ENCODE measurements at places on chromosomes 16 and 17.

DNA sequence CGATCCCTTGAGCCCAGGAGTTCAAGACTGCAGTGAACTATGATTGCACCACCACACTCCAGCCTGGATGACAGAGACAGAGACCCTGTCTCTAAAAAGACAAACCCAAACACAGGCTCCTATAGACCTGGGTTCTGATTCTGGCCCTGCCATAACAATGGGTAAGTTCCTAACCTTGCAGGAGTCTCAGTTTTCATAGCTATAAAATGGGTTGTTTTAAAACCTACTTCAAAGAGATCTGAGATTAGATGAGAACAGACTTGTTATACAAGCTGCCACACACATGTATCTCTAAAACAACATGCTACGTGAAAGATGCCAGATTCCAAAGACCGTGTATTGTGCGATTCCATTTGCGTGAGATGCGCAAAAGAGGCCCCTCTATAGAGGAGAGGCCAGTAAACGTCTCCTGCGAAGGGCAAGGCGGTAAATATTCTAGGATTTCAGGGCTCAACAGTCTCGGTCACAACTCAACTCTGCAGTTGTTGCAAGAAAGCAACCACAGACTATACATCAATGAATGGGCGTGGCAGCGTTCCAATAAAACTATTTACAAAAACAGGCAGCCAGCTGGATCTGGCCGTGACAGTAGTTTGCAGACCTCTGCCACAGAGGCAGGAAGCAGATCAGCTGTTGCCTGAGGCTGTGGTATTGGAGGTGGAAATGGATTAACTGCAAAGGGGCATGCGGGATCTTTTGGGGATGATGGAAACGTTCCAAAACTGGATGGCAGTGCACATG lies 5.9 kb downstream of the CORO7 start:
- DNase-seq: no peak

DNA sequence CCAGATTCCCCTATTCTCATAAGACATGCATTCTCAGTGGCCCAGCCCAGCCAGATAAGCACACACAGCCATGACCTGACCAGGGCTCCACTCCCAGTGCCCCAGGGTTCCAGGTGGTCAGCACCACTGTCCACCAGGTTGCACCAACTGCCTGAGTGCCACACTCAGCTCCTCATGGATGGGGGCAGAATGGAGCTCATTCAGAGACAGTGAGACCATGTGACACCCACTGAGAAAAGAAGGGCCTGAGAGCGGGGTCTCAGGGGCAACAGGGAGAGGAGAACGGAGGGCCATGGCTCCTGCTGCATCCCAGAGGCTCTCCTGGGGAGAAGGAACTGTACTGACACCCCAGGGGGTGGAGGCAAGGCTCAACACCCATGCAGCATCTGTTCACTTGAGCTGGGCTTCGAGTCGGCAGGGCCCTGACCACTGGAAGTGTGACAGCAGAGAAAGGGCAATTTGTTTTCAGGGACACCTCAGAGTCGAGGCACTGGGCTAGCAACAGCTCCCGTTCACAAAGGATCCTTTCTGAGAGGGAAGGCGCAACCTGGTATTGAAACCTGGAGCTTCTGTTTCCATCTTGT lies 18.7 kb upstream of the SLC38A8 start:
- DNase-seq: no peak

DNA sequence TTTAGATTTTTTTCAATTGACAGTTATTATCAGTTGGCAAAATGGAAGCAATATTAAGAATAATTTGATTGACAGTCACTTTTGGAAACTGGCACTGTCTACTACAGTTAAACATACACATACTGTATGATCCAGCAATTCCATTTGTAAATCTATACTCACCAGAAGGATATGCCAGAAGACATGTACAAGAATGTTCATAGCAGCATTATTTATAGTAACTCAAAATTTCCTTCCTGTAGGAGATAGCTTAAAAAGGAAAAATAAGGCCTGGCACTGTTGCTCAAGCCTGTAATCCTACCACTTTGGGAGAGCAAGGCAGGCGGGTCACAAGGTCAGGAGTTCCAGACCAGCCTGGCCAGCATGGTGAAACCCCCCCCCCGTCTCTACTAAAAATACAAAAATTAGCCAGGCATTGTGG lies 89.3 kb downstream of the VMP1 start:
- DNase-seq: no peak

- no peak for DNase-seq
Measured at GRCh38 chr17:60819447-60820130, 141.9 kb downstream of the BCAS3 start.

GRCh38 chr16:22395960-22396359 lies 21.5 kb upstream of the CDR2 start:
- no peak for DNase-seq

- DNase-seq: no peak
Measured at GRCh38 chr17:16489431-16489830, 2.6 kb downstream of the LRRC75A start.

GRCh38 chr17:60151355-60151754 lies 1.6 kb downstream of the CA4 start:
- no peak for DNase-seq

GRCh38 chr17:59084154-59084553 lies 22.5 kb downstream of the TRIM37 start:
- DNase-seq: no peak

- DNase-seq: peak; percentile 46
Measured at GRCh38 chr16:1770328-1771187, 785 bp downstream of the NME3 start.

DNA sequence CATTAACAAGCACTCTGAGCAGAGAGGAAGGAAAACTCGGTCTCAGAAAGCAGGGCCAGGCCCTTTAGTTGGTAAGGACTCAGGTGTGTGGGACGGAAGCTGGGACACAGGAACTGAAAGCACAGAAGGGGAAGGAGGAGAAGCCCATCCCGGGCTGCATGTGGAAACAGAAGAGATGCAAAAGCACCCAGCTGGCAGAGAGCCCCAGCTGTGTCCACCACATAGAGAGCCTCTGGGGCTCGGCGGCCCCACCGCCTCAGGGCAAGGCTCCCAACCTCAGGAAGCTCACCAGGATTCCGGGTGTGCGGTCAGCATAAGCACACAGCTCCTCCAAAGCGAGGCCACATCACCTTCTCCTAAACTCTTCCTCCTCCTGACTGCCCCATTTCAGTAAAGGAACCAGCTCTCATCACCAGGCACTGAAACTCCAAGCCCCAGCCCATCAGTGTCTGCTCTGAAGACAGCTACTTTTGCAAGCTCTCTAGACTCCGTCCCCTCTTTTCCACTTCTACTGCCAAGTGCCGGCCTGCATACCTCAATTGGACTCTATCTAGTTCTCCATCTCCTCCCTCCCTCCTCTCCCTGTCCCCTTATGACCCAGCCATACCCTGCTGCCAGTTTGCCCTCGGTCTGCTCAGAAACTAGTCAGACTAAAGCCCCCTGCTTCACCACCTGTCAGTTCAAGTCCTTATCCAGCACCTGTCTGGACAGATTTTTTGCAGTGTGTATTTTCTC lies 6.0 kb downstream of the ST3GAL2 start:
- peak; percentile 58 for DNase-seq

GRCh38 chr16:78650339-78651074 lies 551.1 kb downstream of the WWOX start:
- no peak for DNase-seq

- DNase-seq: no peak
Measured at GRCh38 chr17:72749119-72749572, 343.3 kb downstream of the SLC39A11 start.

DNA sequence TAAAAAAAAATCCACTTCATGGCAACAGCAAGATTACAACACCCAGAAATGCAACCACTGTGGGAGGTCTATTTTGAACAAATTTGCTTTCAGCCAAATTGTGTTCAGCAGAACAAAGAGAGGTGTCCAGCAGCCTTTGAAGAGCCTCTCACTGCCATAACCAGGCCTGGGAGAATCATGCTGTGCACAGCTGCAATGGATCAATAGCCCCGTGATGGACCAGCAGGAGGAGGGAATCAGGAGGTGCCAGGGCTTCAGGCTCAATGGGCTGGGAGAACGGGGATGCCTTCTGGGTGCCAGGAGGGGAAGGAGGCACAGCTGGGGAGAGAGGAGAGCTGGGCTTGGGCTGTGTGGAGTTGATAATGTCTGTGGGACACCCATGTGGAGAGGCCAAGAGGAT lies 366.2 kb upstream of the EEF2KMT start:
- no peak for DNase-seq

DNA sequence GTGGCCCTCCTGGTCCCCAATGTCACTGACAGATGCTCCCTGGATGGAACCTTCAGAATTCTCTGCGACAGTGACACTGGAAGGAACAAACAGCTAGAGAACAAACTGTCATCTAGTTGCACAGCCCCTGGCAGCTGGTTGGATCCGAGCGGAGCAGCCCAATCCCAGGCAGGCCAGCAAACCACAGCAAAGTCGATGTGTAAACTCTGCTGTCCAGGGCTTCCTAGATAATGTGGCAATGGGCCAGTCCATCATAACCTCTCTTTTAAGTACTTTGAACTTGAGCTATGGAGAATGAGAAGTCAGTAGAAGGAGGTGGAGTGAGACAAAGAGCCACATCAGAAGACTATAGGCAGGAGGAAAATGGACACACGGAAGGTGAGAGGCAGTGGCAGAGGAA lies 323.0 kb downstream of the CBLN1 start:
- DNase-seq: no peak
